Bone marrow (tissue), 2 donors: ENCODE measurements at places on chromosomes 3 and 15.

GRCh38 chr3:13420045-13420830, at the start of gene NUP210:
Gene NUP210 (minus strand): TSS chr3:13420322. CDS start chr3:13420226, 96 bp downstream.
- DNase-seq: no peak

GRCh38 chr15:93466380-93466779, 377.4 kb upstream of the RGMA start:
- DNase-seq: no peak

- no peak for DNase-seq
Observed at GRCh38 chr3:46299608-46300460, 54.1 kb upstream of the CCR2 start.

DNA sequence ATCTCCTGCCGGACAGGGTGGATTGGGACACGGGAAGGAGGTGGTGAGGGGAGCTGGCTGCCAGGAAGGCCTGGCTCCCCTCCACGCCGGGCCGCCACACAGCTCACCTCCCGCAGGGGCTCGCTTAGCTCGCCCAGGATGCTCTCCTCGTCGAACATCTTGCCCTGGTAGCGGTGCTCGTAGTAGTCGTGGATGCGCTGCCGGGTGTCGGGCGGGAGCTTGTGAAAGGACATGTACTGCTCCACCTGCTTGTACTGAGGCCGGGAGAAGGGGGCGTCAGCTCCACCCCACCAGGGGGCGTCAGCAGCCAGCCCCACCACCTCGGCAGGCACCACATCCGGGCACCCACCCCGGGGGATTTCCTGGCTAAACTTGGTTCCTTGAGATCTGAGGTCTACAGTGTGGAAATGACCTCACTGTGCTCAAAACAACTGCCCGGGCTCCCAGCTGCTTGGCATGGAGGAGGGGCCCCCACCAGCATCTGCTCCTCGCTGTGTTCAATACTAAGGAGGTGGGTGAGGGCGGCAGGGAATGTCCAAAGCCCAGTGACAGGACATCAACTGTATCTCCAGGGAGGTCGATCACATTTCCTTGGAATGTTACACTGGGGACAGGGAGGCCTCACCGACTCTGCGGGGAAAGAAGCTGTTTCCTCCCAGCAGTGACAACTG, 43.4 kb downstream of the HCN4 start:
- no peak for DNase-seq

DNA sequence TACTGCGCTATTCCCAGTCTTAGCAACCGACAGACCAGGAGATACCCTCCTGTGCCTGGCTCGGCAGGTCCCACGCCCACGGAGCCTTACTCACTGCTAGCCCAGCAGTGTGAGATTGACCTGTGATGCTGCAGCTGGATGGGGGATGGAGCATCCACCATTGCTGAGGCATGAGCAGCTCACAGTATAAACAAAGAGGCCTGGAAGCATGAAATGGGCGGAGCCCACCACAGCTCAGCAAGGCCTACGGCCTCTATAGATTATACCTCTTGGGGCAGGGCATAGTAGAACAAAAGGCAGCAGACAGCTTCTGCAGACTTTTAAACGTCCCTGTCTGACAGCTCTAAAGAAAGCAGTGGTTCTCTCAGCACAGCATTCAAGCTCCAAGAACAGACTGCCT, 160.3 kb downstream of the ANXA2 start:
- no peak for DNase-seq

DNA sequence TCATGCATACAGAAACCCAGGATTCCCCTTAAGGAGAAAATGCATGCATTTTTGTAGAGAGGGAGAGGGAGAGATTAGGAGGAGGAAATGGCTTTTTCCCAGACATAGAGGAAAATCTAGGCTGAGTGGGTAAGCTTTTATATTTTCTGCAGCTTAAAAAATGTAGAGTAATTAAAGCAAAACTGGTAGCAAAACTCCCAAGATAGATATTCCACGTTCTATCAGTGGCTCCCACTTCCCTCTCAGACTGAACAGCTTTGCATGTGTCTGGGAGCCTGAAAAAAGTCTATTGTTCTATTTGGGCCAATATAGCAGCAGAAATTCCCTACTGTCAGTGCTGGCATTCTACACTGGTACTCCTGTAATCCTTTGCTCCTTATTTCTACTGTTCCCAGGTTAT, 110.8 kb upstream of the CADPS start:
- no peak for DNase-seq

DNA sequence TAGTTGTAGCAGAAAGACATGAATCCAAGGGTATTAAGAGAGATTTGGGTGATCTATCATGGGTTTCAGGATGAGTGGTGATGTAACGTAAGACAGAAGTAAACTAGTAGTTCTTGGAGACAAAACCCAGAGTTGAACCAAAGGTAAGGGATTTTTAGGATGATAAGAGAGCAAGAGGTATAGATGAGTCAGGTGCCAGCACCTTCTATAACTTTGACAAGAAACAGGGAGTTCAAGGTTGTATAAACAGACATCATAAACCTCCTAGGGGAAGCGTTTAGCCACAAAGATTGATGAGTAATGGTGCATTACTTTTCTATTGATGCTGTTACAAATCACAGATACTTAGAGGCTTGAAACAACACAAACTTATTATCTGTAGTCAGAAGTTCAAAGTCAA, 447.3 kb upstream of the ARHGEF26 start:
- no peak for DNase-seq

- no peak for DNase-seq
Observed at GRCh38 chr3:113825090-113825489, 13.5 kb upstream of the GRAMD1C start.

DNA sequence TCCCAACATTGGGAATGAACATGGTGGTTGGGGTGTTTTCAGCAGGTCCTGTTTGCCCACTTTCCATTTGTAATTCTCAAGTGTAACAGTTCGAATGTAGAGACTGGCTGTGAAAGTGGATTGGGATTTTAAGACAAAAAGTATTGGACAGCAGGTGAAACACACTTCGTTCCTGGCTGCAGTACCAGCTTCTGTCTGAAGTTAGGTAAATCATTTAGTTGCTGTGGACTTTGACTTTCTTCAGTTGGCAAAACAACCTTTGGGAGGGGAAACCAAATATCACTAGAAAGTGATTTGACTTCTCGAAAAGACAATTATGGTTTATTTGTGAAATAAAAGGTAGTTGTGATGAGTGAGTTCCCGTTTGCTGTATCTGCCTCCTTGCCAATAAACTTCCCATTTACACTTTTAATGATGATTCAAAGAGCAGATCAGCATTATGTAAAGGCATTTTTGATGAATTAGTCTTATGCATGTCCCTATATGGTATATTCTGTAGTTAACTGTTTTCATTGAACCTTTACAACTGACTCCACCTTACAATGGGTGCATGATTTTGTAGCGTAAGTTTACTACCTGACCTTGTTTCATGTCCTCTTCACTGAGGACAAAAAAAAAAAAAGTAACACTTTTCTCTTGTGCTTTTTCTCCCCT, 34.0 kb downstream of the FNDC3B start:
- no peak for DNase-seq

DNA sequence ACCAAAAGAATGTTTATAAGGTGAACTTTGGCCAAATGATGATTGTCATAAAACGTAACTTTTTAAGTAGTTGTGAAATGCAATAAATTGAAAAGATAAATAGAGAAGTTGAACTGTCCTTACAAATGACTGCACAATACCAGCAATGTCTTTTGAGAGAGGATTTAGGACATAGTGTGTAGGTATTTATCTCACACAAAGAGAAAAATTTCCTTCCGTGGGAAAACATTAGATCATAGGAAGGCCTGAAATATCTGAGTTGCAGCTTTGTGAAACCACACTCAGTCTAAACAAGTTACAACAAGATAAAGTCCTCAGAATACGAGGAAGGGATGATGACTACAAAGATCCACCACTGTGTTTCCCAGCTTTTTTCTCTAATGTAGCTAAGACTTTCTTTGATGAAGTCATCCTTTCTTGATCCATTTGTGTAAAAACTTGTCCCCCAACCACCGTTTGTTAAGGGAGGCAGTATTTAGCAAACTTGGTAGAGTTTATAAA, 16.0 kb downstream of the ROBO2 start:
- DNase-seq: no peak

DNA sequence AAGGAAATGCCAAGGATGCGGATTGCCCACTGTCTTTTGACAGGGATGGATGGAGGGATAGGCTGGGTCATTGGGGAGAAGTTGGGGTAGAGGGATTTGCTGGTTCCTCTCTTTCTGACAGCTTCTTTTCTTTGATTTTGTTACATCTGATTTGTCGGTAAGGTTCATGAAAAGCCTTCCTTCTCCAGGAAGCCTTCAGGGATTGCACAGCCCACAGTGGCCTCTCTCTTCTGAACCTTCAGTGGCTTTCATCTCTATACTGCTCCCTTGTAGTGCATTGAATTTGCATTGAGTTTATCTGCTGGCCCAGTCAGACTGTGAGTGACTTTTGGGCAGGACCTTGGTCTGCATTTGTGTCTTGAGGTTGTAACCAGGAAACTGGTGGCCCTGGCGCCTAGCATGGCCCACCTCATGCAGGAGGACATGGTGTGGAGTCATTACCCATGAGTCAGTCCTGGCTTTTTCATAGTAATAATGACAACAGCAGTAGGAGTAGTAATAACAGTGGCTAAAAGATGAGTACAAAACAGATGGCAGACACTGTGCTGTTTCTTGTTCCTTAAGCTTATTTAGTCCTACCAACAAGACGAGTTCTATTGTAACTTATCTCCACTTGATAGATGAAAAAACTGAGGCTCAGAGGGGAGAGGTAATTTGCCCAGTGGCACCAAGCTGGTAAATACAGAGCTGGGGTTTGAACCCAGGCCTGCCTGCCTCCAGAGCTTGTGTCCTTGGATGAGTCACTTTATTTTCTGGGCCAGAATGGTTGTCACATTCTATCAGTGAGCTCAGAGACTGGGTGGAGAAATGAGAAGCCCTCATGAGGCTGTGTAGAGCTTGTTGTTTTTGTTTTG, 28.4 kb downstream of the SMAD6 start:
- no peak for DNase-seq

- no peak for DNase-seq
Observed at GRCh38 chr3:102180280-102180931, 254.4 kb upstream of the ZPLD1 start.

DNA sequence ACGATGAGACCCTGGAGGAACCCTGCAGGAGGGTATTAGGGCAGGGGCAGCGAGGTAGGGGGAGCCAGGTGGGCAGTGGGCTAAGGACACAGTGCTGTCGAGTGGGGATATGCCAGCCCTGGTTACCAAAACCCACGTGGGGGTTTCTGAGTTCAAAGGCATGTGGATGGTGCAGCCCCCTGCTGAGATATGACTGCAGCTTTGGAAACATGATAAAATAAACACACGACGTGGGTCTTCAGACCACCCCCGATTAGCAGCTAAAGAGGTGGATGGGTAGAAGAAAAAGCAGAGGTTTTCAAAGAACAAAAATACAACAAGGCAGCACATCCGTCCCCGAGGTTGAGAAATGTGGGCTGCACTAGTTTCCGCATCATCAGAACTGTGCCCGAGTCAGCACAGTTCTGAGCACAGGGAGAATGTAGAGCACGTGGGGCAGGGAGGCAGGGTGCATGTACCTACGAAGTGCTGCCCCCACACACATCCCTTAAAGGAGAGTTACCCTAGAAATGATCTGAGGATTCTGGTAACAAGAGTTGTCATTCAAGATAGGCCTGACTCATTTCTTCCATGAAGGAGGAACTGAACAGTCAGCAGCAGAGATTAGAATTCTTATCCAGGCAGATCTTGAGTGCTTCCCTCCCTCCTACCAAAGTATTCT, 121.3 kb downstream of the RPLP1 start:
- DNase-seq: no peak

DNA sequence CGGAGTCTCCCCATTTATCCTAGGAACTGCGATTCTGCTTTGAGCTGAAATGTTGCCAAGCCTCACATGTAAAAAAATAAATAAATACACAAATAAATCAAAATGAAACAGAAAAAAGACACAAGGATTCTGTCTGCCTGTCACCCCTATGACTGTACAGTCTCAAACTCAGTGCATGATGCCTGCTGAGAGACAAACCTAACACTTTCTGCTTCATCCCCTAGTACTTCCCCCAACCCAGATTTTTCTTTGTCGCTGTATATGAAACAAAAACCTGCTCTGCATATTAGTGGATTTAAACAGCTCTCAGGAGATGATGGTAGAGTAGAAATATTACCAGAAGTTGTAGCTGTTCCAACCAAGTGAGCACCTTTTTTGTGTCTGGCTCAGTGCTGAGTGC, 530.7 kb upstream of the CFAP20DC start:
- DNase-seq: no peak

GRCh38 chr3:114848643-114849350, 298.3 kb downstream of the ZBTB20 start:
- no peak for DNase-seq

DNA sequence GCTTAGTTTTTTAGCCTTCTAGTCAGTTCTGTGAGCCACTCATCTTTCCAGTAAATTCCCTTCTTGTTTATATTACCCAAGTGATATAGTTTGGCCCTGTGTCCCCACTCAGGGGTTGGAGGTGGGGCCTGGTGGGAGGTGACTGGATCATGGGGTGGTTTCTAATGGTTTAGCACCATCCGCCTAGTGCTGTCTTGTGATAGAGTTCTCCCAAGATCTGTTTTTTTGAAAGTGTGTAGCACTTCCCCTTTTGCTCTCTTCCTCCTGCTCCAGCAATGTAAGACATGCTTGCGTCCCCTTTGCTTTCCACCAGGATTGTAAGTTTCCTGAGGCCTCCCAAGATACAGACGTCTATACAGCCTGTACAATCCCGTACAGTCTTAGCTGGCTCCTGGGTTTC, 53.7 kb upstream of the INO80 start:
- peak; percentile 41 for DNase-seq

- no peak for DNase-seq
Observed at GRCh38 chr15:31487811-31488436, 161.3 kb downstream of the KLF13 start.

DNA sequence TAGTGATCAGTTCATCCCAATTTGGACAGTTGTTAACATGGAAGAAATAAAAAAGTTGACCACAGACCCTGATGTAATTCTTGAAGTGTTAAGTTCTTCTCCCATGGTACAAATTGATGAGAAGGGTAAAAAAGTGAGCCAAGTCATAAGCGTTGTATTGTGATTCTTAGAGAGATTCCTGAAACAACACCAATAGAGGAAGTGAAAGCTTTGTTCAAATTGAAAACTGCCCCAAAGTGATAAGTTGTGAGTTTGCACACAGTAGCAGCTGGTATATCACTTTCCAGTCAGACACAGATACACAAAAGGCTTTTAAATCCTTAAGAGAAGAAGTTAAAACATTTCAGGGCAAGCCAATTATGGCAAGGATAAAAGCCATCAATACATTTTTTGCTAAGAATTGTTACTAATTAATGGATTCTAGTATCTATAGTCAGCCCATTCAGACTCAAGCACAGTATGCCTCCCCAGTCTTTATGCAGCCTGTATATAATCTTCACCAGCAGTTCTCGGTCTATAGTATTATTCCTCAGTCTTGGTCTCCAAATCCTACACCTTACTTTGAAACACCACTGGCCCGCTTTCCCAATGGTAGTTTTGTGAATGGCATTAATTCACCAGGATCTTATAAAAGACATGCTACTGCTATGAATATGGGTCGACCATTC, 38.2 kb downstream of the CDIN1 start:
- DNase-seq: no peak

- no peak for DNase-seq
Observed at GRCh38 chr3:165545059-165545458, 292.2 kb downstream of the BCHE start.
